ENCODE measurements at places on chromosomes 4 and X.
A peak's percentile ranks its signal among the peaks of the same experiment; 100 is the strongest.

- no peak for DNase-seq
These were observed 51.4 kb downstream of the ENOX2 start for GRCh38 chrX:130851569-130851968.

DNA sequence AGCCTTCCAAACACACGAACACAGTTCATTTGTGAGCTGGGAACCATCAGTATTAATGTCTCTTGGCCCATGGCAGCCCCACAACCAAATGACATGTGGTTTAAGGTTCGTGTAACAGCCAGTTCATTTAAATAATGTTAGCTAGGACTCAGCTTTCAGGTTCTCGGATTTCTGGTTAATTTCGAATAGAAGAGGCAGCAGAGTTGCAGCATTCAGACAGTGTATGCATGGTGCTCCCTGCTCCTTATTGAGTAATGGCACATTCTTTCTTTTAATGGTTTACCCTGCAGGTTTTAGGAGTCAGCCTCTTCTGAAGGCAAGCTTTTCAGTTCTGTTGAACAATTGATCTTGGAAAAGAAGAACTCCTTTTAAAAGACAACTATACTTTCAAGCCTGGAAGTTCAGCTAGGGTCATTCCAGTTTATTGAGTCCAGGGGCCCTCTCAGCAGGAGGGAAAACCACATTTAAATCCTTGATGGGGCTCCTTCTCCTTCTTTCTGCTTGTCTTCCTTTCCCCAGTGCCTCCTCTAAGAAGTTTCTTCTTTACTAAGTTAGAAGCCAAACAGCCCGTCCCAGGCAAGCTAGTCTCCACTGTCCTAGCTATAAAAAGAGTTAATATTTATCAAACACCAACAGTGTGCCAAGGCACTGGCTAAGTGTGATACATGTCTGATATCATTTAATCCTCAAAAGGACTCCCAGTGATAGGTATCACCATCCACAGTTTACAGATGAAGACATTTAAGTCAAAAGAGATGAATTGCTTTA is 5.0 kb upstream of the RNF175 start:
- no peak for DNase-seq

DNA sequence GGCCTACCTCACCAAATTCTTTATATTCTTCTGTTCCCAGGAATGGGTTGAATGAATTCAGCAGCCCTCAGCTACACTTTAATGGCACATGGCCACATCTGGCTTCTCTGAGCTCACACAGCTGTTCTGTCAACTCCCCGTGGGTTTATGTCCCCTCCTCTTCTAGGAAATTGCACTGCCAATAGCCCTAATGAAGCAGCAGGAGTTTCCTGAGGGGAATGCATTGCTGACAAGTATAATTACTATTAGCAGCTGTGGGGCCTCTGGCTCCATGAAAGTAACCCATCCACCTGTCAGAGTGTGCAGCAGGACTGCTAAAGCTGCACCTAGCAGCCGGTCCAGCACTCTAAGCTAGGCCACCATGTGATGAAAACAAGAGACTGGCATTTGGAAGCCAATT is 50.3 kb downstream of the FTHL17 start:
- DNase-seq = no peak

DNA sequence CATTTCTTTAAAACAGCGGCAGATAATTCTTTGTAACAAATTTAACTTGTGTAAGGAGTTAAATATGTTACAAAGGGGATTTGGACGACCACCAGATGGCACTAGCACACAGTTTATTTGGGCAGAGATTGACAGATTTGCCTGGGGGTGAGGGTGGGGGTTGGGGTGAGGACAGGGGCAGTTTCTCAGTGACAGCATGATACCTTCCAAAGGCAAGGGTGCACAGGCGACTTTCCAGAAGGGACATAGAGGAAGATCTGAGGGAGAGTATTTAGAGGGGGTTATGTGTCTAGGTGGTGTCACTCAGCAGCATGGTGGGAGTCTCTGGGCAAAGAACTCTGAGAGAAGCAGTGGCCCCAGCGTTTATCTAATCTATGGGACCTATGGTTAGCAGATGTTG is 9.6 kb upstream of the TMA16 start:
- DNase-seq = peak; percentile 23

DNA sequence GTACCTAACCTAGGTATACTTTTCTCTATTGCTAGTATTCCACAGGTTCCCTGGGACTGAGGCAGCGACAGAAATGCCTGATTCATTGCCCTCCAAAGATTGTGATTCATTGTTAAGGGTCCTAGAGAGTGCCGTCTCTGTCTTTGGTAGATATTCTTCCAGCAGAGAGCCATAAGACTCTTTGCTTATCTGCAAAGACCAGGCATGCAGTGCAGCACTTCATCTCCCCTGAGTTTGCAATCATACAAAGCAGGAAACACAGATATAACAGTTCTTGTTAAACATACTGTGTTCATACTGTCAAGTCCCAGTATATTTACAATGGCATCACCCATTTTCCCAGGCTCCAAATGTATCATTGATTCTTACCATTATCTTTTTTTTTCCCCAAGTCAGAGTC is 47.7 kb downstream of the KLF8 start:
- DNase-seq = no peak

- peak; percentile 49 for DNase-seq
These were observed 124.2 kb upstream of the MBNL3 start for GRCh38 chrX:132612821-132613564.

DNA sequence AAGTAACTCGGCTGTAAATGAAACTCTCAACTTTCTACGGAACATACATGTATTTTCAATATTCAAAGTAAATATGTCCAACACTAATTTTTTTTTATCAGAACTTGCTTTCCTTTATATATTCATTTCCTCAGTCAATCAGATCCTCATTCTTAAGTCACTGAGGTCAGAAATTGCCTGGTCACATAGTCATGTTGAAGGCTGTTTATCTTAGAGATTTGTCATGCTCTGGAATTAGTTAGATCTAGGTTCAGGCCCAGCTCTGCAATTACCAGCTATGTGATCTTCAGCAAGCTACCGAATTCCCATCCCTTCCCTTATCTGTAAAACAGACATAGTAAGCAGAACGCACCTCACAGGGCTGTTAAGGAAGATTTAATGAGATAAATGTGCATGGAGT is 228.8 kb downstream of the SPCS3 start:
- no peak for DNase-seq

GRCh38 chrX:10039821-10040793 is 72.9 kb downstream of the CLDN34 start:
- DNase-seq = no peak

DNA sequence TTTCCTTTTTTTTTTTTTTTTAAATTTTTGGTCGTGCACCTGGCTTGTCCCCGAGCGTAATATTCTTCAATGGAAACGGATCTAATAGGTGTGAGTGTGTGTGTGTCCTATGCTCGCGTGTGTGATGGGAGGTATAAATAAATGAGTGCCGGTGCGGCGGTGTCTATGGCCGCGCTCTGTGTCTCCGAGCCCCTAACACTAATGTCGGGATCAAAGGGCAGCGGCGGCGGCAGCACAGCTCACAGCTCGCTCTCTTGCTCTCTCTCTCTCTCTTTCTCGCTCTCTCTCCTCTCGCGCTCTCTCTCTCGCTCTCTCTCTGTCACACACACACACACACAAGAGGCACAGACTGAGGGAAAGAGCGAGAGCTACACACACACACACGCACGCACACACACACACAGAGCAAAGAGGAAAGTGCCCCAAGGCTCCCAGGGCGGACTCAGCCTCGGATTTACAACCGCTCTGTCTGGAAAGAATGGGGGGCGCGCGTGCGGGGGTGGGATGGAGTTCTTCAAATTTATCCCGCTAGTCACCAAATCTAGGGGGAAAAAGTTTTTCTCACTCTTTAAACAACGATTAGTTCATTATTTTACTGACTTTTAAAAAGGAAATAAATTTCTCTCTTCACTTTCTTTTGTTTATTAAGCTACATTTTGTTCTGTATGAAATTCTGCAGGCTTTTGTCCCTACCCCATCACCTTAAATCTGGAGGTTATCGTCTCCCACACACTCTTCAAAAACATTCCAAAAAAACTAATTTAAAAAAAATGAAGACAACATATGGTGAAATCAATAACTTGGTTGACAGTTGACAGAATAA is at the start of gene ZNF827:
TSS of gene ZNF827 (minus strand) at position 206 of the 823 bp plus-strand sequence. CDS start 416 bp downstream, outside the sequence.
- peak; percentile 84 for DNase-seq

- no peak for DNase-seq
These were observed 28.9 kb downstream of the CASP3 start for GRCh38 chr4:184620212-184620867.

DNA sequence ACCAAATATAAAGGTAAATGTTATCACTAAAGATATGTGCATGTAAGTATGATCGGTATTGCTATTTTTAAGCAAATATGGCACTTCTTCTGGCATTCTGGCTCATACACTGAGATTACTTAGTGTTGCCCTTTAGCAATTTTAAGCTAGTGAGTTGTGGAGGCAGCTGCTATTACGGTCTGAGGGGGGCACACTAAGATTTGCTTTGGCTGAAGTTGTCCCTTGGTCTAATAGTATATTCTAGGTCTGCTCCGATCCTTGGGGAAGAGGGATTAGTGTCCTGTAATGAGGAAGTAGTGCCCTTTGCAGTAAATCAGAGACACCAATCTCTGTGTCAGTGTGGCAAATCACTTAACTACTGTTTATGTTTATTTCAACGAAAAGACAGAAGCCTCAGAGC is 196.5 kb upstream of the FTHL17 start:
- DNase-seq = no peak

GRCh38 chr4:123025398-123025797 is 103.0 kb upstream of the NUDT6 start:
- DNase-seq = no peak
